Fibroblast of upper back skin (primary cell): ENCODE measurements at places on chromosomes 2 and 18.

GRCh38 chr2:181140414-181140813, 160.0 kb downstream of the UBE2E3 start:
- DNase-seq: peak; percentile 14

GRCh38 chr2:26542676-26543505, 65.0 kb upstream of the OTOF start:
- DNase-seq: no peak

DNA sequence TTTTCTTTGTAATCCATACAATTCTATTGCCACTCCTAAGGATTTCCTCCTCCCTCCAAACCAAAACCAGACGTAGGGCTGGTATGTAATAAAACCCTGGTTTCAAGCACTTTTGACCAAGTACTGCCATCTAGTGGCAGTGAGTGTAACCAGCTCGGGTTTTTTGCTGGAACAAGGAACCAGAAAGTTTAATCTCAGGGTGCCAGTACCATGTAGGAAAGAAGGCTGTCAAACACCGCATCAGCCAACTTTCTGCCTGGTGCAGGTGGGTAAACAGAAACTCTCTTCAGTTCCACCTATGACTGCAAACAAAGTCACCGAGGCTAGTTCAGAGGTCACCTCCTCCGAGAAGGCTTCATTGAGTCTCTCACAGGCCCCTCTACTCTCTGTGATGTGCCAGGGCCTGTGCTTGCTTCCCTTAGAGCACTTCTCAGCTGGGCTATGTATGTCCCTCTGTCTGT, 10.2 kb upstream of the THNSL2 start:
- peak; percentile 77 for DNase-seq

DNA sequence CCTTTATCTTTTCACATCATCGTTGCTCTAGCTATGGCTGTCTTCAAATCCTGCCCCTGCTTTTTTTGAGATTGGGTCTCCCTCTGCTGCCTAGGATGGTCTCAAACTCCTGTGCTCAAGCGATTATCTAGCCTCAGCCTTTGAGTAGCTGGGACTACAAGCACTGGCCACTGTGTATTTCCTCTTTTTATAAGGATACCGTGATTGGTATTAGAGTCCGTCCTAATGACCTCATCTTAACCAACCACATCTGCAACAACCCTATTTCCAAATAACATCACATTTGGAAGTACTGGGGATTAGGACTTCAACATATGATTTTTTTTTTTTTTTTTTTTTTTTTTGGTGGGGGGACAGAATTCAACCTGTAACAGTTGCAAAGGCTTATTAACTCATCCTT, 9.1 kb downstream of the RESP18 start:
- DNase-seq: no peak

DNA sequence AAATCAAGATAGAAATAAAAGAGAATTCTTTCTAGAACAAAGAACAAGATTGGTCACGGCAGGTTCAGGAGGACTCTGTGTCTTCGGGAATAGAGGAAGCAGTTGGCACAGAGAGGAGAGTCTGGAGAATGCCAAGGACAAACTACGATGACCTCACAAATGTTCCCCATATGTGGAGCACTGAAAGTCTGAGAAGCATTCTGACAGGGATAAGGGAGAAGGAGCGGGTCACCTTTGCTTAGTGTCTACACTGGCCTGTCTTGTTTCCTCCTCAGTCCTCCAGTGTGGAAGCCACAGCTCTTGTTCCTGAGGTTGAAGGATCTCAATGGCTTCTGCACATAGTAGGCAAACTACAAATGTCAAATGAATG, 338.8 kb downstream of the MYCN start:
- no peak for DNase-seq

GRCh38 chr2:38750011-38750890, 910 bp downstream of the SRSF7 start:
- peak; percentile 18 for DNase-seq

- peak; percentile 86 for DNase-seq
Observed at GRCh38 chr2:224753743-224754540, 37.8 kb upstream of the CCDC195 start.

- peak; percentile 67 for DNase-seq
Observed at GRCh38 chr2:222859786-222860612, 837 bp upstream of the ACSL3 start.

DNA sequence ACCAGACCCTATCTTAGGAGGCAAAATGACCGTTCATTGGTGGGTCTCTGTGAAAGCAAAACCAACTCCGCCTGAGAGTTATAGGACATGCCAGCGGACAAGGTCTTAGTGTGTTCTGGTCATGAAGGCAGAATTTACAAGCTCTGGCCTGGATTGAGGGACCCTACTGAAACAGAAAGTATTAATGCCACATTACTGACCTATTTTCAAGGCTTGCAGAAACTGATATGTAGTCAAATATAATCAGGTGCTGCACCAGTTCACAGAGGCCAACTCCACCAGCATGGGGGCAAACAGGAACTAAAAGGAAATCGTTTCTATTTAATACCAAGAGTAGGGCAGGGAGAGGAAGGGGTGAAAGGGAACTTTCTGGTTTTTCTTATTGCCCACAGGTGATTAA, 19.7 kb downstream of the TYMS start:
- no peak for DNase-seq

DNA sequence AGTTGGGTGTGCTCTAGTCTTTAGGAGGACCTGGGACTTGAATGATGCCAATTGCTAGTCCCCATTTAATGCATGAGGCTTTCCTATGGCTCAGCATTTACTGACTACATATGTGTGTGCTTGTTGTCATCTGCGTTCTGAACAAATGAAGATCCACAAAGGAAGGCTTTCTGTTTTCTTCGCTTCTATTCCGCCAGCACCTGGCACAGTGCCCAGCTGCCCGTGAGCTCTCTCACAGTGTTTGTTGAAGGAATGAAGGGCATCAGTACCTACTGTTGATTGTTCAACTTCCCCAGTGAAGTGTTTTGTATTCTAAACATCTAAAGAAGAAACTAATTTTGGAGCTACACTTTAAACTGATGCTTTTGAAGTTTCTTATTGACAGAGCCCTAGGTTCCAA, 122.4 kb upstream of the LINC00305 start:
- DNase-seq: no peak

GRCh38 chr2:119431976-119432850, 559 bp downstream of the TMEM37 start:
- DNase-seq: peak; percentile 45

GRCh38 chr2:104606056-104606455, 247.9 kb upstream of the POU3F3 start:
- peak; percentile 43 for DNase-seq

DNA sequence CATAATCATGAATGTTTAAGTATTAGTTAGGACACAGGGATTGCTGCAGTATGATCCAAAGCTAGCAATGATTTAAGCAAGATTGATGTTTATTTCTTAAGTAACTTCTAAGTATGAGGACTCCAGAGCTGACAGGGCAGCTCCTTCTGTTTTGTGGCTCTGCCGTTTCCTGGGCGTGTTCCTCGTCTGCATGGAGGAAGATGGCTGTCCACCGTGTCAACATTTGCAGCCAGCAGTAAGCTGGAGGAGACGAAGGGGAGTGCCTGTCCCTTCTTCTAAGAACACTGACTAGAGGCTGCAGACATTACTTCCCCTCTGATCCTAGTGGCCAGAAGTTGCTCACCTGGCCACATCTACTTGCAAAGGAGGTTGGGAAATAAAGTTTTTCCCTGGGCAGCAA, 144.1 kb downstream of the MYO1B start:
- no peak for DNase-seq

DNA sequence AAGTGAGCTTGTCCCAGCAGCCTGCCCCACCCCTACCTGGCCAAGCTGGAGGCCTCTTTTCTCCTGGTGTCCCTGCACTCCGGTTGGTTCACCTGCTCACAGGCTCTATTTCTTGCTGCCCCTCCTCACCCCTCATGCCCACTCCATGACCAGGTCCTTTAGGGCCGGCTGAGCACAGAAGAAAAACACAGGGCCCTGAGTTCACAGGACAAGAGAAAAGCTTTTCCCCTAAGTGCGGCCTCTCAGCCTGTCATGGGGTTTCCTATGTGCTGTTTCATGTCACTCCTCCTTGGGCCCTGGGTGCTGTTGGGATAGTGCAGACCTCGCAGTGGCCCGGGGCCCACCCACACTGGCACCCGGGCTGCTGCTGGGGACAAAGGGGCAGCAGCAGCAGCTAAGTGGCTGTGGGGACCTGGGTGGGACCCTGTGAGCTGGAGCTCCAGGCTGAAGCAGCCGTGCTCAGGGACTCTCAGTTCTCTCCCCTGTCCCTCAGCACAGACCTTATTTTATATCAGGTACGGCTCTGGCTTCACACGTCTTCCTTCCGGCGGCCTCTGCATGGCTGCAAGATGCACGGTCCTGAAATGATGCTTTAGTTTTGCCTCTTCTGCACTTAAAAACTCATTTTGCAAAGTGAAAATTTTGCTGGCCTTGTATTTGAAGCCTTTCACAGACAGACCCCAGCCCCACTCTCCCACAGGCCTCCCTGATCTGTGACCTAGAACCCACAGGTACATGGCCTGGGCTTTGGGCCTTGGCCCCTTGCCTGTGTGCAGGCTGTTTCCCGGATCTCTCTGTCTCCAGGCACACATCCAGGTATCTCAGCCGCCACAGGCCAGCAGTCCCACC, 71.8 kb downstream of the SH3RF3 start:
- no peak for DNase-seq

GRCh38 chr18:70398076-70398475, 109.2 kb downstream of the SOCS6 start:
- no peak for DNase-seq

- DNase-seq: no peak
Observed at GRCh38 chr2:88489181-88489580, 36.7 kb upstream of the FOXI3 start.
